ENCODE measurements at places on chromosomes 16 and 17.

GRCh38 chr16:55294931-55295342 is 29.1 kb upstream of the IRX6 start:
- DNase-seq: no peak

DNA sequence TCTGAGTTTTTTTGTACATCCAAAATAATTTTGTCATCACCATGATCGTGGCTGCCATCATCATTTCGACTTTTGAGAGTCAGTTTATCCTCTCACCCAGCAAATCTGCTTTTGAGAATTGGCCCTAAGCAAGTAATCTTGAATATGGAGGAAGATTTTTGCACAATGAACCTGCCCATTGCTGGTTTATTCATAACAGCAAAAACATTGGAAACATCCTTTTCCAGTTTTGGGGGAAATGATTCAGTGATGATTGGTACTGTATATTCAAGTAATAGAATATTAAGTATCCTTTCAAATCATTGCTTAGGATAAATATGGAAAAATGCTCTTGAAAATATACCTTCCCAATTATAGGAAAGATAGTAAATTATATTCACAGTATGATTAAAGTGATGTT is 53.1 kb downstream of the PRKCA start:
- DNase-seq: no peak

GRCh38 chr16:76577003-76577402 is 299.8 kb downstream of the CNTNAP4 start:
- no peak for DNase-seq

DNA sequence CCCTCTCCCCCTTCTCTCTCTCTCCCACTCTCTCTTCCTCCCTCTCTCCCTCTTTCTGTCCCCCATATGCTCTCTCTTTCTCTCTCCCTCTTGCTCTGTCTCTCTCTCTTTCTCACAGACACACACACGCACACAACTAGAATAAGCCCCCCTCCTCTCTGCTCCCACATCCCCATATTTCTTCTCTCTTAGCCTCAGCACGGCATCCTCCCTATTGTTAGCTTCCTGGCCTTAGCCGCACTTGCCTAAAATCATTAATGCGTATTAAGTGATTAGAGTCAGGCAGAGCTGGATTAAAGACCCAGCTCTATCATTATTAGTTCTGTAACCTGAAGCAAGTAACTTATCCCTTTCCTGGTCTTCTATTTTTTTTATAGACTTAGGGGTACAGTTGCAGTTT is 319.0 kb upstream of the C16orf82 start:
- DNase-seq: no peak

GRCh38 chr16:13113741-13114140 is 212.3 kb downstream of the SHISA9 start:
- no peak for DNase-seq

DNA sequence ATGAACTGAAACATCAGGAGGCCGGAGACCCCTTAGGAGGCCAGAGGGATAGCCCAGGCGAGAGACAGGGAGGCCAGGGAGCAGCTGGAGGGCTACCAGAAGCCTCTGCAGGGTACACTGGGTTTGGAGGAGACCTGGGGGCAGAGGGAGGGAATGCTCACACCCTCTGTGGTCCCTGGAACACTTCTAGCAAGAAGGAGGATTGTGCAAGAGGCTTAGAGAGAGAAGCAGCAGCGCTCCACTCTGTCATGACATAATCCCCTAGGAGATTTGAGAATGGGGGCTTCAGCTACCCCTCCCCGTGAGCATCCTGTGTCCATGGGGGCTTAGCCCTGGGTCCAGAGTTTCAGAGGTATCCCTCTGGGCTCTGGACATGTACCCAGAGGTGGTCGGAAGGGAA is 15.8 kb downstream of the GPR142 start:
- DNase-seq: no peak

- no peak for DNase-seq
Measured at GRCh38 chr17:77363821-77364361, 223.1 kb downstream of the SEC14L1 start.

- no peak for DNase-seq
Measured at GRCh38 chr17:42651392-42651791, 7.7 kb upstream of the TUBG2 start.

DNA sequence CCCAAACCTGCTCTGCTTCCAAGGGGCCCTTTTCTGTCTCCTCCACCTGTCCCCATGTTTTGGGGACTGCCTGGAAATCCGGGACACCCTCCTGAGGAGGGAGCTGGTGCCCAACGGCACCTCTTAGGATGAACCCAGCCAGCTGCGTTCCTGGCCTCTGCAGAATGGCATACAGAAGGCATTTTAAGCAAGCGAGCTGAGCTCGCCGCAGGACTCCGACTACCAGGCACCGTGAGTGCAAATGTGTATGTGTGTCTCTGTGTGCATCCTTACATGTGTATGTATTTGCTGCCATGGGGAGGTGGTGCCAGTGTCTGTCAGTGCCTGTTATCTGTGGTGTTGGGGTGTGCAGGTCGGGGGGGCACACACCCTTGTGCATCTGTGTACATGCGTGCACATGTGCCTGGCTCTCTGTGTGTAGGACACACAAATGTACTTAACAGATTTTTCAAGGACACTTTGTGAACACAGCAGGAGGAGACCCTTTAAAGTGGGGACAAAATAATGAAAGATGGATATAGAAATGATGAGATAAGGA is 39.3 kb downstream of the ABAT start:
- no peak for DNase-seq

DNA sequence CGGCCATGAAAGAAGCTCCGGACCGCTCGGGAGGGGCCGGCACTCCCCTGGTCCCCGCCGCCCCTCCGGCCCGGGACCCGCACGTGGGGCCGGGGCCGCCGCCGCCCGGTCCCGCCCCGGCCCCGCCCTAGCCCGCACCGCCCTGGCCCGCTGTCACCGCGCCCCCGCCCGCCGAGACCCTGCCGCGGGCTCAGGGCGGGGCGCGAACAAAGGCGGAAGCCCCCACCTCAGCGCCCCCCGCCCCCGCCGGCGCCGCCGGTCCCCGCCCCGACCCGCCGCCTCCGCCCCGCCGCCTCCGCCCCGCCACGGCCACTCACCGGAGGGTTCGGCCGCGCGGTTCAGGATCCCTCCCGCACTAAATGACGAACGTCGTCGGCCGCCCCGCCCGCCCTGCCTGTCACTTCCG is at the start of gene ARHGDIA:
Gene ARHGDIA (minus strand): TSS at position 357 of the 406 bp plus-strand sequence. CDS start 1,407 bp downstream, outside the sequence.
- DNase-seq: no peak

- DNase-seq: no peak
Measured at GRCh38 chr17:35554668-35555067, 6.0 kb downstream of the SLFN14 start.

- DNase-seq: no peak
Measured at GRCh38 chr16:57273359-57273758, 11.1 kb downstream of the PLLP start.

DNA sequence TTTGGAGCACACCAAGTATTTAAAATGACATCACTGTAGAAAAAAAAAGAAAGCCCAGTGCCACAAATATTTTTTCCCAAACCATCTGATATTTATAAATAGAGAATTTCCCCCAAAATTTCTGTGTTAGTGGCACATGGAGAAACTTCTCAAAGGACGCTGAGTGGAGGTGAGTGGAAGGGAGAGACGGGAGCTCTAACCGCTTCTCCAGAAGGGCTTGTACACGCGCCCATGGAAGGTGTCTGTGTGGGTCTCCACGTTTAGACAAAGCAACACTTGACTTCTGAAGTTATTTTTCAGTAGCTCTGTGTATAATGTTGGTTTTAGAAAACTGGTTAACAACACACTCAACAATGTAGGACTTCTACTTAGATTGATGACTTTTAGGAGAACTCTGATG is 1.0 kb downstream of the MYOCD start:
- DNase-seq: no peak

GRCh38 chr17:15441315-15441714 is 26.1 kb downstream of the CDRT4 start:
- DNase-seq: no peak

GRCh38 chr16:4381935-4382794 is 10.5 kb downstream of the VASN start:
- no peak for DNase-seq

GRCh38 chr17:64270885-64271284 is 7.8 kb upstream of the TEX2 start:
- DNase-seq: peak; percentile 18

- DNase-seq: no peak
Measured at GRCh38 chr16:77868478-77868877, 80.1 kb downstream of the VAT1L start.

- DNase-seq: no peak
Measured at GRCh38 chr16:56300242-56300623, 108.9 kb downstream of the GNAO1 start.

DNA sequence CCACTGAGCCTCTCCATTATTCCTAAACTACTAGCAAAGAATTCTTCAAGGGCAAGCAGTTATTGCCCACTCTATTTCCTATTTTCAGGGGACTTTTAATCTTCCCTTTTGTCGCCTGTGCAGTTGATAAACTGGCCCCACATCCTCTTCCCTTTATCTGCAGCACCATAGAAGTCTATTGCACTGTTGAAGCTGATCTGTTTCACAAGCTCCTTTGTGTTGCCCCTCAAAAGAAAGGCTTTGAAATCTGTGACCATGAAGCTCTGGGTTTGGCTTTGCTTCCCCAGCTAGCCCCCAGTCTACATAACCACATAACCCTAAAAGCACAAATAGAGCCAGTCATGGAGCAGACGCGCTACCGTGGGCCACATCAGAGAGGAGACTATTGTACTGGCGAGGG is 37.1 kb downstream of the CDRT15 start:
- no peak for DNase-seq

- no peak for DNase-seq
Measured at GRCh38 chr17:72034000-72034399, 86.8 kb upstream of the SOX9 start.

DNA sequence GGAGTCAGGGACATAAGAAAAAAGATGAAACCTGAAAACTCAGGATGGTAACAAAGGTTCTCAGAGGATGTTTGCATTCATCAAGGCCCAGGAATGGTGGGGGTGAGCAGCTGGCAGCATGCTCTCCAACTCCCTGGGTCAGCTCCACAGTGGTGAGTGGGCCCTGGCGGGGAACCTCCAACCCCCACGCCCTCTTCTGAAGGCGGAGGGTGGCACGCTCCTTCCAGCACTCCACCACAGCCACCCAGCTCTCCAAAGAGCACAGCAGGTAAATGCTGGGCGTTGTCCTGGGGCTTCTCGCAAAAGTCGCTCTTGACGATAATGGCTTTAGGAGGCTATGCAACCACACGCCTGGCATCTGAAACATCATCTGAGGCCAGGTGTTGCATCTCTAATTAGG is 173.8 kb downstream of the C16orf78 start:
- no peak for DNase-seq

DNA sequence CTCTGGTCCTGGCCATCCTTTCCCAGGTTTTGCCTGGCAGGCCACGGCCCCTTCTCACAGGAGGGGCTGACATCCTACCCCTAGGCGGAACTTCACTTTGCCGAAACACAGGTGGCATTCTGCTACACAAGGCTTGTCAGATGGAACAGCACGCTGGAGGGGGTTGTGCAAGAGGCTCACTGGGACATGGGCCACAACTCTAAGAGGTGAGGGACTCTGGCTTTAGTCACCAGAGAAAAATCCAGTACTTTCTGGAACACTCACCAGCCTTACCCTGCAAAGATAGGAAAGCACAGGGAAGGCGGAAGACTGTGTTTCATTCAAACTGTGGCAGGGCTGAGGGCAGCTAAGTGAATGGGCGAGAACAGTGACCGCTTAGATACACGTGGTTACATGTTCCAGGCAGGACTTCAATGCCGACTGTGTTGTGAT is 18.3 kb downstream of the CDC42EP4 start:
- no peak for DNase-seq

DNA sequence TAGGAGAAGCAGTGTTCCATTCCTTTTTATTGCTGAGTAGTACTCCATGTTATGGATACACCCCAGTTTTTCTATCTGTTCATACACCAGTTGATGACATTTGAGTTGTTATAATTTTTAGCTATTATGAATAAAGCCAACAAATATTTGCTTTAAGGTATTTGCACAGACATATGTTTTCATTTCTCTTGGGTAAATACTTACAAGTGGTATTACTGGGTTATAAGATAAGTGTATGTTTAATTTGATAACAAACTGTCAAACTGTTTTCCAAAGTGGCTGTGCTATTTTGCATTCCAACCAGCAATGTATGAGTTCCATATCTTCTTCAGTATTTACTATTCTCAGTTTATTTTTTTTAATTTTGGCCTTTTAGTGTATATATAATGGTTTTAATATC is 27.7 kb upstream of the GFOD2 start:
- no peak for DNase-seq

DNA sequence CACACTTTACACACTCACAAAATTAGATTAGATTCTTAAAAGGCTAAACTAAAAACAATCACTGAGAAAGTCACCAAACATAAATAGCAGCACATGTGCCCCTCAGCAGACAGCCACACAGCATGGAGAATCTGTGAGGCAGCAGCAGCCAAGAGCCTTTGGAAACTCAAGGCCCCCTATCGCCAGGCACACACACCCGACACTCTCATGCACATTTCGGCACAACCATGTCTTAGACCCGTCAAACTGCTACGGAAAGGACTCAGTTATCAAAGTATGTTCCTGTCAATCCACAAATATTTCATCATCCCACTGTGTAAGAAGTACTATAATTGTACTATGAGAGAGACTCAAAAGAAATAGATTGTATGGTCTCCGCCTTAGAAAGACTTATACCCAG is 20.9 kb downstream of the UBE2O start:
- no peak for DNase-seq

- no peak for DNase-seq
Measured at GRCh38 chr16:66182592-66182991, 183.9 kb upstream of the CDH5 start.

- no peak for DNase-seq
Measured at GRCh38 chr16:85988723-85989313, 89.9 kb downstream of the IRF8 start.

DNA sequence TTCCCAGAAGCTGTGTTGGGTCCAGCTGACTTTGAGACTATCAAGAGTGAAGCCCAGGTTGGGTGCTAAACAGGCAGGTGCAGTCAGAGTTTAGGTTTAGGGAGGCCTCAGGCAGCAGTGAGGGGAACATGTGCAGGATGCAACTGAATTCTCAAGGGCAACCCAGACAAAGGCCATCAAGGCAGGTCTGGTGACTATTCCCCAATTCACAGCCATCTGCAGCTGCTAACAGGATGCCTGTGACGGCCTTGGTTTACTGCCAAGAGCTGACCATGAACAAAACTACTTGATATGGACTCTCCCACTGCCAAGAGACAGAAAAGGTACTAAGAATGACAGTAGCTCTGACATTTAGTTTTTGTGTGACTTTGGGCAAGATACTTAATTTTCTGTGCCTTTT is 45.2 kb upstream of the BCAR1 start:
- no peak for DNase-seq

- no peak for DNase-seq
Measured at GRCh38 chr17:17528696-17529652, 32.8 kb upstream of the RASD1 start.

GRCh38 chr16:11093572-11094074 is 149.3 kb downstream of the CLEC16A start:
- no peak for DNase-seq

- DNase-seq: no peak
Measured at GRCh38 chr16:7547736-7548135, 215.1 kb downstream of the RBFOX1 start.

Data from immature natural killer cell (primary cell).